CD14-positive monocyte (primary cell): ENCODE measurements at places on chromosomes 3 and 15.

GRCh38 chr3:88369337-88369736 lies 219.6 kb downstream of the C3orf38 start:
- no peak for DNase-seq

- no peak for DNase-seq
Observed at GRCh38 chr3:112167758-112168157, 34.7 kb upstream of the GCSAM start.

GRCh38 chr15:50262533-50262932 lies 3.0 kb downstream of the HDC start:
- no peak for DNase-seq

DNA sequence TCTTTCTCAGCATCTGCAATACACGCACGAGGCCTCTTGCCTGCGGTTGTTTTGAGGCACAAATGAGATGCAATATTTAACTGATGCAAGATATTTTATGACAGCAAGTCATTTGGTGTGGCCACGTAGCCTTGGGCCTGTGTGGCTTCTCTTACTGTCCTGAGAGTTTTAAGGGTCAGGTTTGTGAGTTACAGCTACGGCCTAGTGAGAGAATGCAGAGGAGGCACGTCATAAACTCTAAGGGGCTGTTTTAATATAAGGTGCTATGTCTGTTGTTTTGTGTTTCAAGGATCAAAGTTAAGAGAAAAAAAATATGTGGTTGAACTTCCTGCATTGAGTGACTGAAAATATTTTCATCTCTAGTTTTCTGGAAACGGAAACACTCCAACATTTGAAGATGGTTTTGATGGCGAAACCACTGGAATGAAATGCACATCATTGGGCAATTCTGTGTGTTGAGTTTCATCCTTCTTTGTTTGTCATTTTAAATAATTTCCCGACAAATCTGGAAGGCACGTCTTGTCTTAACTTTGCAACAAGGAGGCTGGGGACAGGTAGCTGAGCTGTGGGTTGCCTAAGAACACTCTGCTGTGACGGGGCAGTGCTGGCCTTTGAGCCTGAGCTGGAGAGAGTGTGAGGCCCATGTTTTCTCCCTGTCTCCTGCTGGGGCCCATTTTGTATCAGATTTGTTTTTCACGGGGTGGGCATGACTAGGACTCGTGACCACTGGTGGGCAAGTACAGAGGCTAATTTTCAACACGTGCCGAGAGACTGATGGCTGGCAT lies 5.1 kb downstream of the APBA2 start:
- no peak for DNase-seq

- DNase-seq, result peak; percentile 17
Observed at GRCh38 chr15:65870889-65871533, 1.7 kb downstream of the RAB11A start.

GRCh38 chr3:99366663-99367429 lies 271.5 kb upstream of the COL8A1 start:
- no peak for DNase-seq

DNA sequence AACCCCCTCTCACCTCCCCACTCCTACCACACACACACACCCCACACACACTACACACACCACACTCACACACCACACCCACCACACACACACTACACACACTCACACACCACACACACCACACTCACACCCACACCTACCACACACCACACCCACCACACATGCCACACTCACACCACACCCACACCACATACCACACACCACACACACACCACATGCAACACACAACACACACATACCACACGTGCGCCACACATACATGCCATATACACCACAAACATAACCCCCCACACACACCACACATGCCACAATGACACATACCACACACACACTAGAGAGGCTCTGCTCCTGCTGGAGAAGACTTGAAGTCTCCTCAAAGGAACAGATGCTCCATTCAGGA lies 5.9 kb upstream of the ITPKA start:
- DNase-seq, result no peak

GRCh38 chr3:74370342-74370741 lies 244.1 kb downstream of the CNTN3 start:
- DNase-seq, result no peak

DNA sequence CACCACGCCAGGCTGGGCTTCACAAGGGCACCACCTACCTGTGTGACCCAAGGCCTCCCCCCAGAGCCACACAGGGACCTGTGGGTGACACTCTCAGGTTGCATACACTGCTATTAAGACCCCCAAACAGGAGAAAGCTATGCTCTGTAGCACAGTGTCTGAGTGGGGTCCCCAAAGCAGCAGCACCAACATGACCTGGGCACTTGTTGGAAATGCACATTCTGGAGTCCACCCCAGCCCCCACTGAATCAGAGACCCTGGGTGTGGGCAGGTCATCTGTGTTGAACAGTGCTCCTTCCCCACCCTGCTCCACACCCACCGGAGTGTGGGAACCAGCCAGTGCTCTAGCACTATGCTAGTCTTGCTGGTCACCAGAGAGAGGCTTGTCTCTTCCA lies 76.1 kb downstream of the ADAMTS17 start:
- no peak for DNase-seq

DNA sequence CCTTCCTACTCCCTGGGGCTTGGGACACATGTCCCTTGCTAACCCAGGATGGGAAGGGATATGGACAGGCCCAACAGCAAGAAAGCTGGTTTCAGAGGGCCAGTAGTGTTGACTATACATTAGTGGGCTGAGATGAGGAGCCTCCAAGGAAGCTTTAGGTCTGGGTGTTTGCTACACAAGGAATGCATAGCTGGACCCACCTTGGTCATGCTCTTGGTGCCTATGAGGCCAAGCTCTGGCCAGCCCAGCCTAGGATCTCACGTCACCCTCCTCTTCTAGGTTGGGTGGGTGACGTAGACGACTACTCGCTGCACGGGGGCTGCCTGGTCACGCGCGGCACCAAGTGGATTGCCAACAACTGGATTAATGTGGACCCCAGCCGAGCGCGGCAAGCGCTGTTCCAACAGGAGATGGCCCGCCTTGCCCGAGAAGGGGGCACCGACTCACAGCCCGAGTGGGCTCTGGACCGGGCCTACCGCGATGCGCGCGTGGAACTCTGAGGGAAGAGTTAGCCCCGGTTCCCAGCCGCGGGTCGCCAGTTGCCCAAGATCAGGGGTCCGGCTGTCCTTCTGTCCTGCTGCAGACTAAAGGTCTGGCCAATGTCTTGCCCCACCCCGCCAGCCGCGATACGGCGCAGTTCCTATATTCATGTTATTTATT lies 653 bp upstream of the WDR6 start:
- peak; percentile 14 for DNase-seq

DNA sequence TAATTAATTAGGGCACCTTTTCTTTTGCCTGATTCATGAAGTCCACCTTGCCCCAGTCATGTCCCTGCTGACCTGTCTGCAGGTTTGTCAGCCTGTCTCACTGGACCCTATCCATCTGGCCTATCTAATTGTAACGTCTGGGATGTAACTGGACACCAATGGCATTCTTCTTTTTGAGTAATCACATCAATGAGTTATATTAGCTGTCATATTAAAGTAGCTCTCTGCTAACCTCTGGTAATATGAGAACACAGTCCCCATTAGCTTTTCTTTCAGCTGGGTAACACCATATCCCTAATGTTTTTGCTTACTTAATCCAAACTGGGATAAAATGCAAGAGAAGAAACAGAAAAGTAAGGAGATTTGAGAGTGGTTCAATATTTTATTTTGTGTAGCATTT lies 166.2 kb upstream of the VEPH1 start:
- no peak for DNase-seq

DNA sequence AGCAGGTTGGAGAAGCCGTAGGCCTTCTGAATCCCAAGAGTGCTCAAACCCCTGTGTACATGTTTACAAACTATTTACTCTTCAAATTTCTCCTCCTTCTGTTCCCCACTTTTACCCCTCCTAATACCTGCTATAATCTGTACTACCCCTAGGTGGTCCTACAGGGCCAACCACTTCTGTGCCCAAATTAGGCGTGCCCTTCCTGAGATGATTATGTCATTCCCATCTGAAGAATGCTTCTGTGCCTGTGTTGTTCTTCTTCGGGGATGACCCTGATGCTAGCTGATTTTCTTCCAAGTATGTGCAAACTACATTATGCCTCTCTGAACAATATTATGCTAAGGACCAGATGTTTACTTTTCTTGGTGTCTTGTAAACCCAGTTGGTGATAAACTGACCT lies 20.5 kb downstream of the RBP2 start:
- DNase-seq, result no peak

DNA sequence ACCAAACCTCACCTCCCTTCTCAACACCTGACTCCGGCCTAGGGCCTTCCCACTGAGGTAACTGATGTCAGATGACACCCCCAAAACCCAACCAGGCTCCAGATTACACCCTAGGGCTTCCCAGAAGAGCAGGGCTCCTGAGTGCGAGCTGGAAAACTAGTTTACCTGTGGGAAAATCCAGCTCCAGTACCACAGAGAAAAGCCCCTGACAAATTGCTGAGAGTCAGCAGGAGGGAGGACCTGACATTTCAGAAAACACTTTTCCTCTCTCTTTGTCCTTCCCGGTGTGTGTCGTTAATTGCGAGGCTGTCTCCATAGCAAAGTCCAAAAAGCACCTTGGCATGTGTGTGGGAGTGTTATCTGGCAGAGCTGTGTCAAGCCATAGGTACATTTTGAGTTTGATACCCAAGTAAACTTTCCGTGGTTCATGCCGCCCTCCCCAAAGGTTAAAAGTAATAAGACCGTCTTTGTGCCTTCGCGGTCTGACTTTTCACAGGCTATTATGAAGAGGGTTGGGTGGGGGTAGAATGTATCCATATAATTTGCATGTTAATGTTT lies 79.8 kb upstream of the FNDC3B start:
- no peak for DNase-seq

DNA sequence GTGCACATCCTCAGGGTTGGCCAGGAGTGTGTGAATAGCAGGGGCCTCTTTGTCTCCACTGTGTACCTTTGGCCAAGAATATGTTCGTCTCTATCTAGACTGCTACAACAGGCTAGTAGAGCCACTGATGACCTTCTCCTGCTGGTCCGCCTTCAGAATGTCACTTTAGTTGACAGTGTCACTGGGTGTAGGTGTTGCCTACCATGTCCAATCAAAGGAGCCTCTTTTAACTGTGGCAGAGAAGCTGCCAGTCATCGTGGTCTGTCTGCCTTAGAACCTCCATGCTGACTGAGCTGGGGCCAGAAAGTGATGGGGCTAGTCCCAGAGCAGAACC lies 40.1 kb downstream of the OXSR1 start:
- no peak for DNase-seq

- DNase-seq, result no peak
Observed at GRCh38 chr15:27797765-27798164, 301.4 kb downstream of the OCA2 start.

DNA sequence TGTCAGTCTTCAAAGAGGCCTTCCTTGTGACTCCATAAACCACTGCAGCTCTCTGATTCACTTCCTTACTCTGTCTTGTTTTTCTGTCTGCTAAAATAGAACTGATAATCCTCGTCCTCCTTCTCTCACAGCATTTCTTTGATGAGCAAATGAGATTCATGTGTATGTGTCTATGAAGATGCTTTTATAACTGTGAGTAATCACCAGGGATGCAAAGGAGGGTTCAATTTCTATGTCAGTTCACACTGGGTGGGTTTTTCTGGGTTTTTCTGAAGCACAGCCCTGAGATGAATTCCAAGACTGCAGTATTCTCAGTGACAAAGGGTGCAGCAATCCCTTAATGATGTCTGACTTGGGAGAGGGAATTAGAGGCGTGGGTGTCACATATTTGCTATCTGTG lies 746.6 kb upstream of the CFAP20DC start:
- DNase-seq, result no peak

DNA sequence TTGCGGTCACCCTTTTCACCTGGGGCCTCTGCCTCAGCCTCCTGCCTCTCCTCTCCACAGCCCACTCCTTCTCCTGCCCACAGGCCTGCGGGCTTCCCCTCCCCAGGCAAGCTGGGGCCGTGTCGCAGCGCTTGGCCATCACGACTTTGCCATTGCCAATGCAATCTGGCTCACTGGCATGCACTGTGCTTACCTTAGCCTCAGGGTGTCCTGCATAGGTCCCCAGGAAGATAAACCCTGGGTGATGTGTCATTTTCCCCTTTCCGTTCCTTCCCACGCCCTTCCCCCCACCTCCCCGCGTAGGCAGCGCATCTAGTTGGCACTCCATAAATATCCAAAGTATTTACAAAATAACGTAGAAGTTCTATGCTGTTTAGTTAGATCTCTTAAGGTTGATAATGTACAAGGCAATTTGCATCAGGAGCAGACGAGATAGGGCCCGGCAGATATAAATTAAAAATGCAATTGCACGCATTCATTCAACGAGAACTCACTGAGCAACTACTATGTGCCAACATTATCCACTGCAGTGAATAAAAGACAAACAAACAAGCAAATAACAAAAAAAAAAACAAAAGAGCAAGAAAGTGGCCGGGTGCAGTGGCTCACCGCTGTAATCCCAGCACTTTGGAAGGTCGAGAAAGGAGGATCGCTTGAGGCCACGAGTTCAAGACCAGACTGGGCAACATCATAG lies 973 bp upstream of the COPG1 start:
- DNase-seq, result no peak

GRCh38 chr3:179179256-179179655 lies 31.1 kb downstream of the PIK3CA start:
- no peak for DNase-seq

DNA sequence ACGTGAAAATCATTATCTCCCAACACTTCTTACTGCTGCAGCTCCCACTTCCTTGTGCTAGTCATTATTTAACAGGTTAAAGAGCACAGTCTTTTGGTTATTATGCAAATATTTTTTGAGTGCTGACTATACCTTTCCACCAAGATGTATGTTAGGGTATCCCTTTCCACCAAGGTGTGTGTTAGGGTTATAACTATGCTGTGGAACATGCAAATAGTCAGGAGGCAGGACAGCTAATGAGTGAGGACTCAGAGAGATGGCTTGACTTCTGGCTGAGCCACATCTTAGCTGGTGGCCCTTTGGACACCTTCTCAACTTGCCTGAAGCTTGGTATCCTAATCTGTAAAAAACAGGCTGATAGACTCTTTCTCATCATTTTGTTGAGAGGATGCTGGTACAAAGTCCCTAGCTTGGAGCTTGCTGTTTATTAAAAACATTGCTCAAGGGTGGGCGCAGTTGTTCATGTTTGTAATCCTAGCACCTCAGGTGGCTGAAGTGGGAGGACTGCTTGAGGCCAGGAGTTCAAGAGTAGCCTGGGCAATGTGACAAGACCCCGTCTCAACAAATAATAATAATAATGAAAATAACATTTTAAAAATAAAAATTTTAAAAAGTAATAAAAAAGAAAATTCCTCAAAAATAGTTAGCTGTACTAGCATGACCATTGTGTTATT lies 160.5 kb upstream of the ADAMTS9 start:
- no peak for DNase-seq
